ENCODE measurements at places on chromosomes 16 and 17. TPM values are rescaled to one million over a fixed set of nuclear protein-coding genes. Genes with fewer than 3 reads are reported as not detected.

BIRC5 gene
- 90.8 TPM for total RNA-seq

CAVIN1 gene
- total RNA-seq, result 703 TPM

ZNF594 gene
- total RNA-seq, result 12.9 TPM

UTS2R gene
- total RNA-seq, result 0.15 TPM

TBX4 gene
- total RNA-seq, result 6.8 TPM

MON1B gene
- 13.9 TPM for total RNA-seq

ARL5C gene
- total RNA-seq, result not detected

C16orf46 gene
- 0.73 TPM for total RNA-seq

BRICD5 gene
- 0.58 TPM for total RNA-seq

TCAP gene
- total RNA-seq, result 0.50 TPM

TTYH2 gene
- total RNA-seq, result 4.1 TPM

LCAT gene
- 7.6 TPM for total RNA-seq

NOD2 gene
- under 0.01 TPM for total RNA-seq

DHRS7C gene
- total RNA-seq, result not detected

C16orf92 gene
- total RNA-seq, result not detected

CCDC200 gene
- total RNA-seq, result not detected

PIRT gene
- total RNA-seq, result not detected

MMP2 gene
- 2,660 TPM for total RNA-seq

CCL17 gene
- total RNA-seq, result not detected

HS3ST2 gene
- not detected for total RNA-seq

KRT33A gene
- total RNA-seq, result not detected

RAC3 gene
- total RNA-seq, result 7.6 TPM

ZG16 gene
- not detected for total RNA-seq

KRTAP1-1 gene
- not detected for total RNA-seq

LRRC36 gene
- total RNA-seq, result 0.50 TPM

NT5M gene
- 3.5 TPM for total RNA-seq

TPPP3 gene
- total RNA-seq, result 1.0 TPM

KSR1 gene
- 7.6 TPM for total RNA-seq

SAMD14 gene
- 2.2 TPM for total RNA-seq

NOXO1 gene
- 0.15 TPM for total RNA-seq

PTX4 gene
- total RNA-seq, result 0.29 TPM

SLC9A5 gene
- 1.3 TPM for total RNA-seq

TMEM204 gene
- total RNA-seq, result 10.1 TPM

ITGA3 gene
- total RNA-seq, result 77.1 TPM

TOM1L1 gene
- 19.3 TPM for total RNA-seq

PABPN1L gene
- not detected for total RNA-seq

Measured in smooth muscle cell of trachea (primary cell).